Effector memory CD4-positive, alpha-beta T cell (primary cell): ENCODE measurements at places on chromosomes 4 and X.

- DNase-seq: no peak
- H3K36me3 ChIP-seq: no peaks in the 10 kb centered on the region
- no peaks in the 10 kb centered on the region for H3K27me3 ChIP-seq
- H3K4me1 ChIP-seq: no peaks in the 10 kb centered on the region
- no peak overlapping the region for H3K27ac ChIP-seq
These were observed 41.7 kb downstream of the ATP11C start for GRCh38 chrX:139890991-139891700.

DNA sequence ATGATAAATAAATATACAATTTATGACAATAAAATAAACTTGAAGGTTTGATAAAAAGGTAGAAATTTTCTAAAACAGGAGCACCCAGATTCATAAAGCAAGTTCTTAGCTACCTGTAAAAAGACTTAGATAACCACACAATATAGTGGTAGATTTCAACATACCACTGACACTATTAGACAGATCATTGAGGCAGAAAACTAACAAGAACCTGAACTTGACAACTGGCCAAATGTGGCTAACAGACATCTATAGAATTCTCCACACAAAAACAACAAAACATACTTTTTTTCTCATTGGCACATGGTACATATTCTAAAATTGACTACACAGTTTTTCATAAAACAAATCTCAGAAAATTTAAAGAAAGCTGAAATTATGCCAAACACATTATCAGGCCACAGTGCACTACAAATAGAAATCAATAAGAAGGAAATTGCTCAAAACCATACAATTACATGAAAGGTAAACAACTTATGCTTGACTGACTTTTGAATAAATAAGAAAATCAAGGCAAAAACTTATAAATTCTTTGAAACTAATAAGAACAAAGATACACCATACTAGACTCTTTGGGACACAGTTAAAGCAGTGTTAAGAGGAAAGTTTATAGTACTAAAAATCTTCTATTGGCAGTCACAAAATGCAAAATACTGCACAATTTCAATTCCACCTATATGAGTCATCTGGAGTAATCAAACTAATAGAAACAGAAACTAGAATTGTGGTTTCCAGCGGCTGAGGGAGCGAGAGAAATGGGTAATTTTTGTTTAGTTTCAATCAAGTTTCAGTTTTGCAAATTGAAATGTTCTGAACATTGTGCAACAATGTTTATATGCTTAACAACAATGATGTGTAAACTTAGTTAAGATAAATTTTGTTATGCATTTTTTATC lies 925.6 kb downstream of the SH3BGRL start:
- DNase-seq: no peak
- no peaks in the 10 kb centered on the region for H3K36me3 ChIP-seq
- H3K27me3 ChIP-seq: no peaks in the 10 kb centered on the region
- no peaks in the 10 kb centered on the region for H3K4me1 ChIP-seq

DNA sequence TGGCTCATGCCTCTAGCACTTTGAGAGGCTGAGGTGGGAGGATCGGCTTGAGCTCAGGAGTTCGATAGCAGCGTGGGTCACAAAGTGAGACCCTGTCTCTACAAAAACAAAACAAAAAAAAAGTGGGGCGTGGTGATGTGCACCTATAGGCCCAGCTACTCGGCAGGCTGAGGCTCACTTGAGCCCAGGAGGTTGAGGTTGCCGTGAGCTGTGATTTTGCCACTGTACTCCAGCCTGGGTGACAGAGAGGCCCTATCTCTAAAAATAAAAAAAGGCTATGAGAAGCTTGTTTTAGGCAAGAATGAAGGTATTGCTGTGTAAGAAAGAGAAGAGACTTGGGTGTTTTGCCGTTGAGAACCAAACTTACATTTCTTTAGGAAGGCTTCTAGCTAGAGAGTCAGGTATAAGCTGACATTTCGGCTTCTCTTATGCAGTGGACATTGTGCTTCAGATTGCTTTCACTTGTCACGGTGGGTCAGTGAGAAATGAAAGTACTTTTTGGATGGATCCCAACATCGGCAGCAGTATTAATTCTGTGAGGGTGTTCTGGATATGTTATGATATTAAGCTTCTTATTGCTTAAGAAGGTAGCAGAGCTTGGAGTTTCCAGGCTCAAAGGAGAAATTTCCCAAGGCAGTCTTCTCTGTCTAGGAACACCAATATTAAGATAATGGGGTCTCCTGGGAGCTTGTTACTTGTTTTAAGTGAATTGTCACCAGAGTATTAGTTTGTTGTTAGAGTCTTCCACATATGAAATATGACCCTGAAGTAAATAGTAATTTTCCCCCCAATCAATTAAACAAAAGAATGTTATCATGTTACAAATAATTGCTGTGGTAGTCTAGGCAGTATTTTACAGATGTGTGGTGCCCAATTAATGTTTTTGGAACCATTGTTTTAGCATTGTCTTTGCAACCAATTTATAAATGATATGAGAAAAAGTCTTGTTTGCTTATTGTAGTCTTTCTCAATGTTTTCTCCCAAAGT lies 17.6 kb downstream of the TMEM131L start:
- no peaks in the 10 kb centered on the region for H3K27me3 ChIP-seq
- DNase-seq: no peak
- no peak overlapping the region for H3K4me3 ChIP-seq
- H3K27ac ChIP-seq: peak overlapping the region; percentile 24

- H3K27me3 ChIP-seq: no peaks in the 10 kb centered on the region
- DNase-seq: no peak
- H3K36me3 ChIP-seq: no peaks in the 10 kb centered on the region
- no peak overlapping the region for H3K27ac ChIP-seq
These were observed 25.8 kb downstream of the DOCK11 start for GRCh38 chrX:118521435-118521834.

DNA sequence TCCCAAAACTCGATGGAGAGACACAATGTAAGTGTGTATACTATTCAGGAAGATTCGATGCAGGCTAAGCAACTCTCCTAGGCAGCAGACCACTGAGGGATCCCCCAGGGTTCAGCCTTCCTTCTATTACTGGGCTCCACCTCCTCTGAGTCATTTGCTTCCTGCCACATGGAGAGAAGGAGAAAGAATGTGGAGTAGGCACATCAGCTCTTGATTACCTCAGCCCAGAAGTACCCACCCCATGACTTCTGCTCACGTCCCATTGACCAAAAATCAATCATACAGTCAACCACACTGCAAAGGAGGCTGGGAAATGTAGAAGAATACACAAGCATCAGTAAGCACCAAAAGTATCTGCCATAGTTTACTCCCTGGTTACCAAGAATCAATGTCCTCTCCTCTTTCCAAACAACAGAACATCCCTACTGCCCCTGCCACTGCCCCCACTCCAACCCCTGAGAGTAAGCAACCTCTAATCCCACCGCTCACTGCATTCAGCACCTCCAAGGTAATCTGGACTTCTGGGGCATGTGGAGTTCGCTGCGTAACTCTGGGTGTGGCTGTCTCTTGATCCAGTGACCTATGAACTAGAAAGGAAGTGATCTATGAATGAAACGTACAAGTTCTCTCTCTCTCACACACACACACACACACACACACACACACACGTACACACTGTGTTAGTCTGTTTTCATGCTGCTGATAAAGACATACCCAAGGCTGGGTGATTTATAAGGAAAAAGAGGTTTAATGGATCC lies 91.2 kb upstream of the C1QTNF7 start:
- DNase-seq: no peak
- H3K36me3 ChIP-seq: no peaks in the 10 kb centered on the region
- no peaks in the 10 kb centered on the region for H3K4me1 ChIP-seq
- H3K4me3 ChIP-seq: no peak overlapping the region
- H3K27me3 ChIP-seq: no peaks in the 10 kb centered on the region
- no peak overlapping the region for H3K27ac ChIP-seq

GRCh38 chr4:78720994-78721677 lies 55.0 kb upstream of the BMP2K start:
- H3K27ac ChIP-seq: no peak overlapping the region
- no peaks in the 10 kb centered on the region for H3K27me3 ChIP-seq
- H3K4me3 ChIP-seq: peak overlapping the region; percentile 13
- DNase-seq: no peak

GRCh38 chrX:149510386-149510785 lies 5.3 kb upstream of the IDS start:
- H3K4me1 ChIP-seq: no peaks in the 10 kb centered on the region
- no peaks in the 10 kb centered on the region for H3K27me3 ChIP-seq
- no peak for DNase-seq
- no peaks in the 10 kb centered on the region for H3K36me3 ChIP-seq

GRCh38 chr4:36174570-36174969 lies 69.7 kb downstream of the ARAP2 start:
- no peaks in the 10 kb centered on the region for H3K27me3 ChIP-seq
- no peak overlapping the region for H3K27ac ChIP-seq
- no peaks in the 10 kb centered on the region for H3K36me3 ChIP-seq
- H3K4me1 ChIP-seq: no peaks in the 10 kb centered on the region
- no peak for DNase-seq

DNA sequence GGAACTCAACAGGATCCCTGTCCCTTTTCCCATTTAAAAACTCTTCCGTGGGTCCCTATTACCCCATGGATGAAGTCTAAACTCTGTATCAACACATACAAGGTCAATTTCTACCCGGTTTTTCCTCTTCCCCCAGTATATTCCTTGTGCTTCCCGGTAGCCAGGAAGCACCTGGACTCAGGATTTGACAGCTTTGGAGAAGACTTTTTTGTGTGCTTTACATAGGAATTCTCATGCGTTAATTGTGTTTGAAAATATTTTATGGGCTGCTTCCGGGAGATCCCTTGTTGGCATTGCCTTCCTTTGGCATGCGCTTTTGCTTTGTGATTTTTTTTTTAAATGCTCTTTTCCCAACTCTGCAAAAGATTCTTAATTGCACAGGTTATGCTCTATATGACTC lies 7.2 kb downstream of the SMS start:
- no peak overlapping the region for H3K4me3 ChIP-seq
- DNase-seq: no peak
- no peaks in the 10 kb centered on the region for H3K36me3 ChIP-seq
- H3K27me3 ChIP-seq: no peaks in the 10 kb centered on the region
- H3K27ac ChIP-seq: no peak overlapping the region
- peaks cover 3% of the 10 kb centered on the region for H3K4me1 ChIP-seq

- H3K36me3 ChIP-seq: no peaks in the 10 kb centered on the region
- no peak overlapping the region for H3K4me3 ChIP-seq
- DNase-seq: no peak
- no peak overlapping the region for H3K27ac ChIP-seq
- no peaks in the 10 kb centered on the region for H3K27me3 ChIP-seq
- H3K4me1 ChIP-seq: no peaks in the 10 kb centered on the region
These were observed 28.9 kb upstream of the TLL1 start for GRCh38 chr4:165844161-165844560.

DNA sequence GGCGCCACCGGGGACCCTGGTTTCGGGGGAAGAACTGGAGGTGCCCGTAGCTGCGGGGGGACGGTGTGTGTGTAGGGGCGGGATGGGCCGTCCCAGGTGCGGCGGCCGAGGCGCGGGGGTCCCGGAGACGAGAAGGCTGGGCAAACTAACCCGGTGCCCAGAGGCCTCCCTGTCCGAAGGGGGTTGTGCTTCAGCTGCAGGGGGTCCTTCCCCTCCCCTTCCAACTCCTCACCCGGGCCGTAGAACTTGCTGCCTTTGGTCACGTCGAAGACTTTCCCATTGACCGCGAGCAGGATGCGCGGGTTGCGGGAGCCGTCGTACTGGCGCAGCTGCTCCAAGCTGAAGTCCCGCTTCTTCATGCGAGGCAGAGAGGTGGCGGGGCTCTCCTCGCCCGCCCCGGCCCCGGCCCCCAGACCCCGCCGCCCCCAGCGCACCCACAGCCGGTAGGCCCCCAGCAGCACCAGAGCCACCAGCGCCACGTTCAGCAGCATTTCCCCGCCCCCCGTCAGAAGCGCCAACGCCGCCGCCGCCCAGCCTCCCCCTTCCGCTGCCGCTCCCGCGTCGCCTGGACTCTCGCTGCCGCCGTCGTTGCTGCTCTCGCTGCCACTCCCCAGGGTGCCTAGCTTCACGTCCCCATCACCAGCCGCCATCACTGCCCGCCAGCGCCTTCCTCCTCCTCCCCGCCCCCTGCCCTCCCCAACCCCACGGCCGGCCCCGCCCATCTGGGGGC lies at the start of gene PGRMC2:
Gene PGRMC2, minus strand, starts transcription at position 673 of the 730 bp plus-strand sequence. Its CDS starts 23 bp downstream, at position 650.
- DNase-seq: no peak
- no peaks in the 10 kb centered on the region for H3K27me3 ChIP-seq
- H3K4me3 ChIP-seq: peak within 1 kb of the TSS; percentile 84
- H3K4me1 ChIP-seq: peaks cover 13% of the 10 kb centered on the region
- H3K36me3 ChIP-seq: no peaks in the 10 kb centered on the region

- DNase-seq: no peak
- H3K36me3 ChIP-seq: no peaks in the 10 kb centered on the region
- no peaks in the 10 kb centered on the region for H3K27me3 ChIP-seq
- H3K4me3 ChIP-seq: no peak overlapping the region
- no peak overlapping the region for H3K27ac ChIP-seq
These were observed 2.5 kb upstream of the GABRA2 start for GRCh38 chr4:46392421-46392820.

DNA sequence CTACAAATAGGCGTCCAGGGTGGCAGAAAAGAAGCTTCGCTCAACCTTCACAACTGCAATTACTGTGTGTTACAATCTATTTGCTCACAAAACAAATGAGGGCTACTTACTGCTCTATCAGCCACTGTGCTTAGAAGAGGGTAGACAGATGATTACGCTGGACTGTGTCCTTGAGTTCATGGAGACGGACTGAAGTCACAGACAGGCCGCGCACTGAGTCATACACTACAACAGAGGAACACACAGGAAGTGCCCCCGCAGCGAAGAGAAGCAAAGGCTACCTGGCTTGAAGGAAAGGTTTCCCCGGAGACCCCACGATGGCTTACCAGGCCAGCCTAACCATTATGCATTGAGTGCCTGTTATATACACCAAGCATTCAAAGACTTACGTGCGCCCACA lies 25.6 kb downstream of the FAT1 start:
- H3K4me3 ChIP-seq: no peak overlapping the region
- no peaks in the 10 kb centered on the region for H3K27me3 ChIP-seq
- no peaks in the 10 kb centered on the region for H3K4me1 ChIP-seq
- H3K36me3 ChIP-seq: no peaks in the 10 kb centered on the region

DNA sequence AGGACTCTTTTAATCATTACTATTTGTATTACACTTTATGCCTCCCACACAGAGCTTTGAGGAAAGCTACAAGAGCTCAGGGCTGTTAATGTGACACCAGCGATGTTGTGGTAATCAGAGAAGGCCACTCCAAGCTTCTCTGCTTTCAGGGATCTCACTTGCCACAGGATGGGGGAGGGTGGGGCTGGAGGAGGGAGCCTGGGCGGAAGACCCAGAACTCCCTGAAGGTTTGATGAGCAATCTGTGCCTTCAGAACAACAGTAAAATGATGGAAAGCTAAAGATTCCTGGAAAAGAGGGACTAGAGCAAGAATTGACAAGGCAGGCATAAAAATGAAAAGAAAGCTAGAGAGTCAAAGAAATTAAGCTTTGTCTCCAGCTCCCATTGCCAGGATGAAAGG lies 75.6 kb downstream of the MAML3 start:
- no peaks in the 10 kb centered on the region for H3K27me3 ChIP-seq
- no peak overlapping the region for H3K27ac ChIP-seq
- no peak overlapping the region for H3K4me3 ChIP-seq

- no peak for DNase-seq
- no peak overlapping the region for H3K4me3 ChIP-seq
- H3K27ac ChIP-seq: no peak overlapping the region
- H3K36me3 ChIP-seq: no peaks in the 10 kb centered on the region
- H3K4me1 ChIP-seq: no peaks in the 10 kb centered on the region
These were observed 108.4 kb downstream of the LINC00632 start for GRCh38 chrX:140817943-140818342.
